ENCODE measurements at places on chromosomes 1 and 21. TPM values are rescaled to one million over a fixed set of nuclear protein-coding genes. Genes with fewer than 3 reads are reported as not detected.

GRCh38 chr1:153922076-153922971, 448 bp downstream of the GATAD2B start:
- DNase-seq = peak; percentile 56

The CITED4 gene
- total RNA-seq = 17.9 TPM

GRCh38 chr1:43430831-43431230, 22.9 kb downstream of the HYI start:
- no peak for DNase-seq

- no peak for DNase-seq
Observed at GRCh38 chr1:229192031-229192430, 78.9 kb upstream of the RAB4A start.

The SAMD13 gene
- total RNA-seq = 4.7 TPM

The SPRR1A gene
- 13.8 TPM for total RNA-seq

DNA sequence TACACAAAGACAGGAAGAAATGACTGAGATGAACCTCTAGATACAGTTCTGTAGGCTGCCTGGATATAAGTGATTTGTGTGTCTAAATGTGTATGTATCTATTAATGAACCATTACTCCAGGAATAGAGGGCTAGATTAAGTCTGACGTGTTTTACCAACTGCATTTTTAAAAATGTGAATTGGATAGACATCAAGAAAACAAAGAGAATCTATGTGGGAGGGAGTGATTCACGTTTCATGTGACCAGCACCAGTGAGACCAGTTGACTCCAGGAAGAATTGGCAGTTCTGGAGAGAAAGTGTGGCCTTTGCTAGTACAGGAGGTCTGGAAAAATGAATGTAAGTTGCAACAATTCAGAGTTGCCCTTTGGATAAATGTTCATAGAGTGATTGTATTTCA, 53.4 kb upstream of the RGS21 start:
- DNase-seq = no peak

- DNase-seq = no peak
Observed at GRCh38 chr1:82586473-82586872, 785.7 kb downstream of the ADGRL2 start.

DNA sequence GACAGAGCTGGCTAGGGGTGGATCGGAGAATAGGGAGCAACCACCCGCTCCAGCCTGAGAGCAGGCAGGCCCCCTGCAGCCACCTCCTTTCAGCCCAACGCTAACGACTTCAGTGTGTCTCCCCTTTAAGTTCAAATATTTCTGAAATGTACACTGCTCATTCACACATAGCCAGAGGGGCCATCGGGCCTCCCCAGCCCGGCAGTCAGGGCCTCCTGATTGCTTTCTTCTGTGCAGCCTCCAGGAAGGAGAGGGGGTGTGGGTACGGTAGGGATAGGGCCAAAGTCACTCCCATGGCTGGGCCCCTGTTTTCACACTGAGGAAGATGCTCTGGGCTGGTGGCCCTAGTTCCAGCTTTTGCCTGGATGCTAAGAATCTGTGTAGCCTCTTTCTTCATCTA, 64.8 kb downstream of the EPHB2 start:
- DNase-seq = no peak

- DNase-seq = no peak
Observed at GRCh38 chr1:219373616-219373935, 199.9 kb downstream of the LYPLAL1 start.

The ABCD3 gene
- total RNA-seq = 126 TPM

DNA sequence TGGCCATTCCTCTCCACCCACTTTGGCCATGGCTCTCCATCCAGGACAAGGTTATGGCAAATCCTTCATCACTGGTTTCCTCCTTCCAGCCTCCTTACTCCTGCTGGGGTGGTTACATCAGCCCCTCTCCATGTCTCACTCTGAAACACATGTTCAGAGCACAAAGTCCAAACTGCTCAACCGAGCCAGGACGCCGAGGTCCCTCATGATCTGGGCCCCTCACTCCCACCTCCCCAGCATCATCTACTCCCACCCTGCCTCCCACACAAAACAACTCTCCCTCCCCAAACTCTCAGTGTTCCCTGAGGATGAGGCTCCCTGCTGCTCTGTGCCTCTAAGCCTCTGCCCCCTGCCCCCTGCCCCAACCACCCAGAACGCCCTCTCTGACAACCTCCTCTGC, 33.3 kb upstream of the ZBTB40 start:
- DNase-seq = no peak

GRCh38 chr1:2821966-2822620, 20.6 kb upstream of the TTC34 start:
- no peak for DNase-seq

GRCh38 chr1:50095716-50096115, 13.0 kb upstream of the ELAVL4 start:
- DNase-seq = no peak

- no peak for DNase-seq
Observed at GRCh38 chr1:232445361-232446106, 184.4 kb downstream of the SIPA1L2 start.

DNA sequence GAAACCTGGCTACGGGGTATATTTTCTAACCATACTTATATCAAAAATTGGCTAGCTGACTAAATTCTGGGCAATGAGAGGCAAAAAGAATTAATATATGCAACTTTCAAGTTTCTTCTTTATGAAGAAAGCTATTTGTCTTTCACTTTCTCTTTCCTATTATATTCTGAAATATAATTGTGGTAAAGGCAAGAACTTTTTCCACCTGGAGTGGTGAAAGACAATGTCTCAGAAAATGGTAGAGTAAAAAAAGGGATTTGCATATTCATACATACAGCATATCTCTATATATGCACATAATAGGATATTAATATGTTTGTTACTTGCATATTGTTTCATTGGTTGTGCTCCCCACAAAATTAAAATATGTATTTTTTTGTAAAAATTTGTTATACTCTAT, 793.8 kb downstream of the PLA2G4A start:
- no peak for DNase-seq

DNA sequence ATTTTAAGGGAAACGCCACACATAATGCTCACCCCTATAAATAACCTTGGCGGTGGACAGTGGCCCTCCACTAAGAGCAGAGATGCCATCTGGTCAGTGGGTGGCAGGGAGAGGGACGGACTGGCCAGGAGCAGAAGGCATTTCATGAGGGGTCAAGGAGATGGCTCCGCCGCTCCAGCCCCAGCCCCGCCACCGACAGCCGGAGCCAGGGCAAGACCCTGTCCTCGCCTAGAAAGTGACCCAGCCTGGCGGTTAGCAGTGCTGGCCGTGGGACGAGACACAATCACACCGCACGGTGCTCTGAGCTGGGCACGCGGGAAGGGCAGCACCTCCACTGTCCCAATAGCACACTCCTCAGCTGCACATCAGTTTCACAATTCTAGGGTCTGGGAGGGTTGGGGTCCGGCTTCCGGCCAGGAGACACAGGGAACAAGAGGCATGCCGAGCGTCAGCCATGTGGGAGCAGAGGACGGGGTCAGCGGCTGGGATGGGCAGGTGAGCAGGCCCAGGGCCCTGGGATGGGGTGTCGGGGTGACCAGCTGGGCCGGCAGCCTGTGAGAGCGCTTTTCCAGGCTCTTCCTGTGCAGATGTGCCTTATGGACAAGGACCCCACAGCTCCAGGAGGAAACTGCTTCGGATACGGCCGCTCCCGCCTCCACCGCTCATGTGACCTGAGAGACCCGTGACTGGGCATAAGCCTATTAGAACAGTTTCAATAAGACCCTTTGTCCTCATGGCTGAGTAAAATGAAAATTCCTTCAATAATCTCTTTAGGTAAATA, 5.7 kb downstream of the SLC19A1 start:
- no peak for DNase-seq

- no peak for DNase-seq
Observed at GRCh38 chr1:192940658-192941057, 118.5 kb downstream of the UCHL5 start.

The SPRR2B gene
- total RNA-seq = not detected

GRCh38 chr21:45078877-45079281, 4.5 kb downstream of the ADARB1 start:
- DNase-seq = no peak

The ACKR1 gene
- 164 TPM for total RNA-seq

GRCh38 chr1:50966991-50967390, 3.1 kb upstream of the CDKN2C start:
- DNase-seq = no peak
